ENCODE measurements at places on chromosomes 1 and 21.

DNA sequence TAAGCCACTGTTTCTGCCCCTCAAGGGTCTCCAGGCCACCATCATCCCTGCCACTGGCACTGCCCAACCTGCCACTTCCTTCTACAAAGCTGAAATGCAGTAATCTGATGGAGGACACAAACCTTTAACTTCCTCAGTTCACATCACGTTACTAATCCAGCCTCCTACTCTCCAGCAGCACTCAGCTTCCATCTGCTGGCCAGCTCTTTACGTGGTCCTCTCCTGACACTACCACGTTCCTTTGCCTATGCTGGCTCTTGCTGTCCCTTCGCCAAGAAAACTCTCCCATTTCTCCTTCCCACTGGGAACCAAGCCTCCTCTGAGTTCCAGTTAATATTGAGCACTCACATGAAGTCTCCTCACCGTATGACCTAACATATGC is 124.0 kb downstream of the EDEM3 start:
- DNase-seq = no peak

GRCh38 chr1:212977781-212978645 is 27.7 kb downstream of the VASH2 start:
- no peak for DNase-seq

- no peak for DNase-seq
These were observed 2.5 kb downstream of the UBL4B start for GRCh38 chr1:110114784-110115183.

DNA sequence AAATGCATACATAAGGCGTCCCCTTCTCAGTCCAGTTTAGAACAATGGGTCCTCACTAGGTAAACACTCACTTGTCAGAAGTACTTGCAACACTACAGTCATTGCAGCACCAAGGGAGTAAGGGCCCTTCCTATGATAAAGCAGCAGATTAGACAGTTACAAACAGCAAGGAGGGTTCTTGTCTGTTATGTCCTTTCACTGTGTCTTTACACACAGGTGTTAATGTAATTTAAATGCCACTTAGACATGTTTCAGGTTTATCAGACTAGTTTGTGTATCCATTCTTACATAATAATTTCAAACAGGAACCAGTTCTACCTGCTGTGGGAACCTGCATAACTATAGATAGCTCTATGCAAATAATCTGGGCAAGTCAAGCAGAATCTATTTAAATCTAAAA is 105.6 kb upstream of the USH2A start:
- no peak for DNase-seq

DNA sequence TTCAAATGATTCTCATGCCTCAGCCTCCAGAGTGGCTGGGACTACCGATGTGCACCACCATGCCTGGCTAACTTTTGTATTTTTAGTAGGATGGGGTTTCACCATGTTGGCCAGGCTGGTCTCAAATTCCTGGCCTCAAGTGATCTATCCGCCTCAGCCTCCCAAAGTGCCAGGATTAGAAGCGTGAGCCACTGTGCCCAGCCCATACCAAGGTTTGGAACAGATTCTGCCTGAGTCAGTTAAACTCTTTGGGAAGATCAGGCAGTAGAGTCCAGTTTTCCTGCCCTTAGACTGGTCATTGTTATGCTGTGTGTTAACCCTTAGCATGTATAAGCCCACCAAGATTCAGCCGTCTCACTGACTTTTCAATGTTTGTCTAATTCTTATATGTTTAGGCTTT is 48.3 kb upstream of the LYPLAL1 start:
- no peak for DNase-seq

DNA sequence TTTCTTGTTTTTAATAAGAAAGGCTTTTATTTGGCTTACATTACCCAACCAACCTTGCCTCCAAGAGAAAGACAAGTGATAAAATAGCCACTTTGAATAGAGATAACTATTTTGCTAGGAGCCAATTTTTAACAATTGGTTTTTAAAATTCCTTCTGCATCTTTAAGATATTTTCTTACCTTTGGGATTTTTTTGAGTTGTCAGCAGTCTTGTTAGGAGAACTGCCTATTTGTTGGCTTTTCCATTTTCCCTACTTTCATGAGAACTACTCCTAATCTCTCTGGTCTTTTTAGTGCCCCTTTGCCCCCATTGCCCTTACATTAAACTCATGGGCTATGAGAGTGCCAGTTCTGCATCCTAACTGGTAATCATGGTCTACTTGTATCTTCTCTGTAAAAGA is 38.1 kb upstream of the EPS15 start:
- DNase-seq = no peak

GRCh38 chr1:201653233-201653632 is 114.3 kb downstream of the NAV1 start:
- no peak for DNase-seq
